Stomach (tissue), 19 donors: ENCODE measurements at places on chromosomes 7 and 10. TPM values are rescaled to one million over a fixed set of nuclear protein-coding genes. Genes with fewer than 3 reads are reported as not detected.

DNA sequence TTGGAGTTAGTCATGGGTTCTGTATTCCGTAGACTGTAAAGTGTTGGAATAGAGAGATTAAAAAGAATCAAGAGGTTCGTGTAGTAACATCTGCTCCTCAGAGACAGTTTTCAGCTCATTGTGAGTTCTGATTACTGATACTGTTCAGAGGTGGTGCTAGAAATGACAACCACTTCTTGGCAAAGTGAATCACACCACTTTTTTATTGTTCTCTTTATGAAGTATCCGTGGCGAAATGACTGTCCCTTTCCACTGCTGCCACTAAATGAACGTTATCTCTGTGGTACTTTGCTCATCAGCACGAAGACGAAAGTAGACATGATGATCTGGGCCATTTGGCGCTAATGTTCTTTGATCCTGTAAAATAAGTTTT, 860 bp downstream of the RPP30 start:
- H3K4me3 ChIP-seq: peak overlapping the region; percentile 95
- peaks cover 25% of the 10 kb centered on the region for H3K4me1 ChIP-seq
- no peaks in the 10 kb centered on the region for H3K27me3 ChIP-seq
- peaks cover 24% of the 10 kb centered on the region for H3K36me3 ChIP-seq

GRCh38 chr10:125592897-125593296, 90.1 kb downstream of the TEX36 start:
- no peak overlapping the region for H3K4me3 ChIP-seq
- no peaks in the 10 kb centered on the region for H3K36me3 ChIP-seq
- H3K4me1 ChIP-seq: no peaks in the 10 kb centered on the region
- no peaks in the 10 kb centered on the region for H3K27me3 ChIP-seq

DNA sequence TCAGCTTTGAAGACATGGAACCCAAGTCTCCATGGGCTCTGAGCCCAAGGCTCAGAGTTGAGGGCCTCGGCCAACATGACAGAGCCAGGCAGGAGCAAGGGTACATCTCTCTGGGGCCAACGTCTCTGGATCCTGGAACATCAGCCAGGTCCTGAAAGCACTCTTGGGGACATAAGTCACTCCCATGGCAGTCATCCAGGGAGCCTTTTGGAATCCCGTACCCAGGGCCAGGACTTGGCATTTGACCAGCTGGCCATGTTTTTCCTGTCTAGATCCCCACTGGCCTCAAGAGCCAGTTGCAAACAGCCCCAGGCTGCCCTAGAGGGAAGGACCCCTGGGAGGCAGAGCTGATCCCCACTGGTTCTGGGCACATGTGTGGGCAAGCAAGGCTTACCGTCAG, 4.3 kb upstream of the CXCL12 start:
- no peaks in the 10 kb centered on the region for H3K36me3 ChIP-seq
- no peak for DNase-seq
- no peak overlapping the region for H3K4me3 ChIP-seq
- peaks cover 18% of the 10 kb centered on the region for H3K4me1 ChIP-seq
- peaks cover 28% of the 10 kb centered on the region for H3K27me3 ChIP-seq

DNA sequence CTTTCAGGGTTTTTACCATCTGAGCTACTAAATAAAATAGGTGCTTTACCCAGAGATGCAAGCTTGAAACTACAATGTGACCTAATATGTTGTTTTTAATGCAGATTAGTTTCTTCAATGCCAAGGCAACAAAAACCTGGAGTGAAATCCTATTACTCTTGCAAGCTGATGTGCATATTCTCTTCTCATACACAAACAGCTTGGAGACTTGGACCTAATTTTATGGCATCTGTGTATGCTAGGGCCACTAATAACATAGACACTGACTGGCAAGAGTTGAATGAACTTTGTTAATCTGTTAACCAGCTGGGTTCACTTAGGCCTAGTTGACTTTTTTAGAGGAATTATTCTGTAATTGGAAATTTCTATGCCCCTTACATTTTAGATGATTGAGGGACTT, 23.4 kb upstream of the SMIM30 start:
- DNase-seq: no peak
- H3K27me3 ChIP-seq: no peaks in the 10 kb centered on the region
- no peaks in the 10 kb centered on the region for H3K36me3 ChIP-seq

- H3K36me3 ChIP-seq: no peaks in the 10 kb centered on the region
- H3K27ac ChIP-seq: no peak overlapping the region
- H3K27me3 ChIP-seq: no peaks in the 10 kb centered on the region
- H3K4me3 ChIP-seq: no peak overlapping the region
- no peak for DNase-seq
Observed at GRCh38 chr7:129343099-129343700, 91.0 kb upstream of the STRIP2 start.

GRCh38 chr10:43409385-43410109, 561 bp upstream of the HNRNPF start:
- H3K27me3 ChIP-seq: no peaks in the 10 kb centered on the region
- no peaks in the 10 kb centered on the region for H3K36me3 ChIP-seq
- H3K27ac ChIP-seq: peak overlapping the region; percentile 99
- H3K4me1 ChIP-seq: peaks cover 22% of the 10 kb centered on the region
- peak overlapping the region; percentile 77 for H3K4me3 ChIP-seq
- DNase-seq: peak; percentile 68

DNA sequence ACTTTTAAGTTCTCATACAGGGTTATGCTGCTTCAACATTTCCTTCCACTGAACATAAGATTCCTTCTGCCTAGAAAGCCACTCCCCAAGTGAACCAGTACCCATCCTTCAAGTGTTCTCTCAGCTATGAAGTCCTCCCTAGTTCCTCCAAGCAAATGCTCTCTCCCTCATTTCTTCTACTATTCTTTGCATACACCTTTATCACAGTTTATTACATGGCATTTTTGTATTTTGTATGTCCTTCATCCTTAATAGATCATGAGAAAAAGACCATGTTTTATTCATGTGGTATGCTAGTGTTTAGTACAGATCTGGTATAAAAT, 1.9 kb downstream of the SYPL1 start:
- H3K4me1 ChIP-seq: peaks cover 33% of the 10 kb centered on the region
- H3K4me3 ChIP-seq: peak overlapping the region; percentile 81
- H3K27ac ChIP-seq: peak overlapping the region; percentile 98
- H3K36me3 ChIP-seq: no peaks in the 10 kb centered on the region

- no peaks in the 10 kb centered on the region for H3K36me3 ChIP-seq
- no peak overlapping the region for H3K4me3 ChIP-seq
- H3K4me1 ChIP-seq: no peaks in the 10 kb centered on the region
- no peak for DNase-seq
- no peaks in the 10 kb centered on the region for H3K27me3 ChIP-seq
Observed at GRCh38 chr7:136900005-136900404, 31.6 kb downstream of the CHRM2 start.

DNA sequence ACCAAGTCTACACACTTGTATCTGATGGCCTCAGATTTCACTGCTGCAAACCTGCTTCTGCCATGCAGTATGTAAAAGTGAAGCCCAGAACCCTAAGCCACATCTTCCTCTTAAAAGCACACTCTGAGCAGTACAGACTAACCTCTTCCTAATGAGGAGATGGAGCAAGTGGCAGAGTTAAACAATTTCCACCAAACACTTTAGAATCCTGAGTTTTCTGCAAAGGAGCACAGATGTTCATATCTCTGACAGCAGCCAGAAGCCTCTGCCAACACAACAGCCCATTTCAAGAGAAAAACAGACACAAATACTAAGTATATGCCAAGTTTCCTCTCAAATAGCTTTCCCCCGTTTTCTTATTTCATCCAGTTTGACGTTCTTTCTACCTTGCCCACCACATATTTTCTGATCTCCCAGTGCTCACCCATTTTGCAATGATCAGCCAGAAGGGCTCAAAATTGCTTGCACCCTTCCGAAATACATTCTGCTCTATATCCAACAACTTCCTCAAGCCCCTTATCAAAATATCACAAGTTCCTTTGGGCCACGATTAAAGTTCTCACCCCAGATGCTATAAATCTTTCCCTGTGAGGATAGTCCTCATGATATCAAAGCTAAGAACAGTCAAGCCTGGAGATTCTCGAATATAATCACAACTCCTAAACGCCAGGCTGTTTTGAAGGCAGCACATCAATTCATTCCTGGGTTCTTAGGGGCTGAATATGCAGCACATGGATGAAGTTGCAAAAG, 27.5 kb downstream of the ELMO1 start:
- H3K27me3 ChIP-seq: no peaks in the 10 kb centered on the region
- DNase-seq: no peak
- H3K4me1 ChIP-seq: no peaks in the 10 kb centered on the region

GRCh38 chr10:95821720-95822119, 65.8 kb downstream of the ENTPD1 start:
- DNase-seq: no peak
- H3K36me3 ChIP-seq: no peaks in the 10 kb centered on the region
- no peak overlapping the region for H3K27ac ChIP-seq
- no peaks in the 10 kb centered on the region for H3K4me1 ChIP-seq

DNA sequence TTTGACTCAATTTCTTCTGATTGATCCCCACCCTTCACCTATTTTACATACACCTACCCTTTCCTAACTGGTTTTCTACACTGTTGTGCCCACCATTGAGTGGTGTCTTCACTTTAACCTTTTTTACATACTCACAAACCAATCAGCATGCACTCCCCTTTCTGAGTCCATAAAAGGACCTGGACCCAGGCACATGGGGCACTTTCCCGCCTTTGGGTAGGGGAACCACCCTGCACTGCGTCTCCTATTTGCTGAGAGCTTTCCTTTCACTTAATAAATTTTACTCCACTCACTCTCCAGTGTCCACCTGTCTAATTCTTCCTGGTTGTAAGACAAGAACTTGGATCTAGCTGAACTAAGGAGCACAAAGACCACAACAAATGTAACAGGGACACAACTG, 33.8 kb downstream of the ANKMY2 start:
- peaks cover 60% of the 10 kb centered on the region for H3K36me3 ChIP-seq
- H3K27ac ChIP-seq: no peak overlapping the region
- no peak overlapping the region for H3K4me3 ChIP-seq
- H3K27me3 ChIP-seq: no peaks in the 10 kb centered on the region
- peaks cover 17% of the 10 kb centered on the region for H3K4me1 ChIP-seq
- no peak for DNase-seq

DNA sequence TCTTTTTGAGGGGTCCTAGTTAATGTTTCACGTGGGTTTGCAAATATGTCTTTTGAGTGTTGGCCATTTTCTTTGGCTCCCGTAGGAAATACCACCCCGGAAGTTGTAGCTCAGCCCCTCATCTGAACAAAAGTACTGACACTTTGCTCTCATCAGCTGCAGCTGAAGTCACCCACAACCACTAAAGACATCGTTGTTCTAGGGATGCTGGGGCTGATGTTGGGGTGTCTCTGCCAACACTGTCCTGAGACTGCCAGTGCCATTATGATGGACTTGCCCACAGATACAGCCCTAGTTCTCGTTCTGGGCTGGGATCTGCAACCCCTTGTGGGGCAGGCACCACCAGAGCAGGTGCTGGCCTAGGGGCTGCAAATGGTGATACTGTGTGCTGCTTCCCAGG, 82.6 kb upstream of the ARHGAP21 start:
- H3K27ac ChIP-seq: no peak overlapping the region
- no peak overlapping the region for H3K4me3 ChIP-seq
- no peak for DNase-seq
- H3K27me3 ChIP-seq: no peaks in the 10 kb centered on the region

DNA sequence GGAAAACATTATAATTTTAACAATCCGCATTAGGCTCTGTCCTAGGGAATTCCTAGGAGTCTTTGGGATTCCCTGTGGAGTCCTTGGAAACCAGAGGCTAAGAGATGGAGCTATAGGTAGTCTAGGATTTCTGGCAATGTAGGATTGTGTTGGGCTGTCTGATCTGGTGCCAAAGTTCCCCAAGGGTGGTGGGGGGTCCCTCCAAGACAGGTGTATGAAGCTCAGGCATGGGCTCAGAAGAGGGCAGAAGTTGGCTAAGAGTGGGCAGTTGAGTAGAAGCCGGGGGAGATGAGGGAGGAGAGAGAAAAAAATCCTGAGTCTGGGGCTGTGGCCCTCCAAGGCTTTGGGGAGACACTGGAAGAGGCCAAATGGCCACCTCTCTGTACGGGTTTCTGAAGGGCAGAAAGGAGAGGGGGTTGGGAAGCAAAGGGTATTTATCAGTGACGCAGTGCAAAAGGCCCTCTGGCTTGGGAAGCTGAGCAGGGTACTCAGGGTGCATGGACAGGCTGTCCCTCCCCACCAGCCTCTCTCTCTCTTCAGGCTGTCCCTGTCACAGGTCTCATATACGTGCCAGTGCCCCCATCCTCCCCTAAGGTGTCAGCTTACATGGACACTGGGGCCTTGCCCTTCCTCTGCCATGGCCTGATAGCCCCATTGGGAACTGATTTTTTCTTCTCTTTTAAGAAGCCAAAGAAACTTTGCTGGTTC, 929 bp downstream of the HOXA6 start:
- H3K27ac ChIP-seq: peak overlapping the region; percentile 83
- DNase-seq: no peak
- H3K4me1 ChIP-seq: peaks cover 14% of the 10 kb centered on the region
- peak overlapping the region; percentile 64 for H3K4me3 ChIP-seq

- H3K27me3 ChIP-seq: no peaks in the 10 kb centered on the region
- H3K4me3 ChIP-seq: no peak overlapping the region
- H3K4me1 ChIP-seq: no peaks in the 10 kb centered on the region
- no peaks in the 10 kb centered on the region for H3K36me3 ChIP-seq
- no peak overlapping the region for H3K27ac ChIP-seq
Observed at GRCh38 chr10:28181478-28182096, 121.3 kb downstream of the MPP7 start.

DNA sequence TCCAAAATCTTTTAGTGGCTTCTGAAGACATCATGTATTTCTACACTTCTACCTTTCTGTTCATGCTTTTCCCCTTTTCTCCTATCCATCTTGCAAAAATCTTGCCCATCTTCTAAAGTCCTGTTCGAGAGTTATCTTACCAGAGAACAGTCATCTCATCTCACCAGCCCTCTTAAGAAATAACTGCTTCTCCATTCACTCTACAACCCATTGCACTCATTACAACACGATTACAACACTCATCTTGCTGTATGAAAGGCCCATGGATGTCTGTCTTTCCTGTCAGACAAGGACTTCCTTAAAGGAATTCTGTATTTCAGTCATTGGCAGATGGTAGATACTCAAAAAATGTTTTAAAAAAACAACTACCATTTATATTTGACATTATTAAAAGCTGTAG, 30.8 kb downstream of the ZNF438 start:
- H3K36me3 ChIP-seq: no peaks in the 10 kb centered on the region
- no peak overlapping the region for H3K27ac ChIP-seq
- no peak for DNase-seq
- no peaks in the 10 kb centered on the region for H3K27me3 ChIP-seq
- no peak overlapping the region for H3K4me3 ChIP-seq
- H3K4me1 ChIP-seq: peaks cover 44% of the 10 kb centered on the region

GRCh38 chr7:98870121-98870651, 372 bp upstream of the TMEM130 start:
- H3K27ac ChIP-seq: no peak overlapping the region

The A1CF gene
- not detected for total RNA-seq

The FGFR2 gene
- 65.0 TPM for total RNA-seq

The AKR1C1 gene
- 17.4 TPM for total RNA-seq

The ALOX5 gene
- total RNA-seq: 19.6 TPM

The NKX2-3 gene
- 1.0 TPM for total RNA-seq

The PURB gene
- 17.4 TPM for total RNA-seq

The BRAT1 gene
- total RNA-seq: 49.0 TPM

The PDLIM1 gene
- 231 TPM for total RNA-seq

The FKBP6 gene
- not detected for total RNA-seq

The ITPRID1 gene
- 0.45 TPM for total RNA-seq

The SGCE gene
- total RNA-seq: 130 TPM
